Mesendoderm (in vitro differentiated cells): ENCODE measurements at places on chromosomes 12 and 14.

GRCh38 chr14:77037938-77038568 lies 9.5 kb upstream of the IRF2BPL start:
- no peak for DNase-seq

DNA sequence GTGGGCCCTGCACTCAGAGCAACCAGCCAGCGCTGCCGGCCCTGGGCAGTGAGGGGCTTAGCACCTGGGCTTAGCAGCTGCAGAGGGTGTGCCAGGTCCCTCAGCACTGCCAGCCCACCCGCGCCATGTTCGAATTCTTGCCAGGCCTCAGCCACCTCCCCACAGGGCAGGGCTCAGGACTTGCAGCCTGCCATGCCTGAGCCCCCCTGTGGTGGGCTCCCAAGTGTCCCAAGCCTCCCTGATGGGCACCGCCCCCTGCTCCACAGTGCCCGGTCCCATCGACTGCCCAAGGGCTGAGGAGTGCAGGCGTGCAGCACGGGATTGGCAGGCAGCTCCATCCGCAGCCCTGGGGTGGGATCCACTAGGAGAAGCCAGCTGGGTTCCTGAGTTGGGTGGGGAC lies 98.0 kb upstream of the NID2 start:
- no peak for DNase-seq

DNA sequence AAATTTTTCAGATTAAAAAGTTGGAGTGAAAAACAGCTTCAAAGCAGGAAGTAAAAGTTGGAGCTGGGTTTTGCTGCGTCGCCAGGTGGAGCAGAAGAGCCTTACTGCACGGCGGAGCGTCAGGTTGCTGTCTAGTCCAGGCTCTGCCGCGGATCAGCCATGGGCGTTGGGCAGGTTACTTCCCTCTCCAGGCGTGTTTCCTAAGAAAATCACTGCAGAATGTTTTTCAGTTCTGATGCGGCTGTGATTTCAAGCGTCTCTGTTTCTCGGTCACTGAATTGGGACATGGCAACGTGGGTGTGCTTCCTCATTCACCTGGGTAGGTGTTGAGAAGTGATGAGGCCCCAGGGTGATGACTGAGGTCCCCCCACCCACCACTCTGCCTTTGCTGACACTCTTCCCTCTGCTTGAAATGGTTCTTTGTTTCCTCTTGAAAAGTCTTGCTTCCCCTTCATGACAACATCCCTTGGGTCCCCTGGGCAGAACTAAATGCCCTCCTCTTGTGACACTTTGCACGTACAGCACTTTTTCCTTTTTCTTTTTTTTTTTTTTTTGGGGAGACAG lies 7.6 kb downstream of the EVL start:
- DNase-seq = no peak

- DNase-seq = no peak
These were observed 4.5 kb downstream of the DDHD1 start for GRCh38 chr14:53148671-53149070.

DNA sequence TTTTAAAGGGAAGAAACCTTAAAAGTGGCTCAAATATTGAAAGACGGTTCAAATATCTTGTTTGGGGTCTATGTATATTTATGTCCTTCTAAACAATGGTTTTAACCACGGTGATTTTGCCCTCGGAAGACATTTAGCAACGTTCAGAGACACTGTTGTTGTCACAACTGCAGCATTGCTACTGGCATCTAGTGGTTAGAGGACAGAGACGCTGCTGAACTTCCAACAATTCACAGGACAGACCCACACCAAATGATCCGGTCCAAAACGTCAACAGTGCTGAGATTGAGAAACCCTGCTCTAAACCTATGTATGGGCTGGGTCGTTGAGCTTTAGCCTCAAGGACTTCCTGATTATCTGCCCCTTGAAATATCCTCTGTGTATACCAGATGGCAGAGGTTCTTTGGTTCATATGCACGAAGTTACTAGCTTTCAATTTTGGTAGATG lies 1.7 kb downstream of the ANGEL1 start:
- peak; percentile 68 for DNase-seq

DNA sequence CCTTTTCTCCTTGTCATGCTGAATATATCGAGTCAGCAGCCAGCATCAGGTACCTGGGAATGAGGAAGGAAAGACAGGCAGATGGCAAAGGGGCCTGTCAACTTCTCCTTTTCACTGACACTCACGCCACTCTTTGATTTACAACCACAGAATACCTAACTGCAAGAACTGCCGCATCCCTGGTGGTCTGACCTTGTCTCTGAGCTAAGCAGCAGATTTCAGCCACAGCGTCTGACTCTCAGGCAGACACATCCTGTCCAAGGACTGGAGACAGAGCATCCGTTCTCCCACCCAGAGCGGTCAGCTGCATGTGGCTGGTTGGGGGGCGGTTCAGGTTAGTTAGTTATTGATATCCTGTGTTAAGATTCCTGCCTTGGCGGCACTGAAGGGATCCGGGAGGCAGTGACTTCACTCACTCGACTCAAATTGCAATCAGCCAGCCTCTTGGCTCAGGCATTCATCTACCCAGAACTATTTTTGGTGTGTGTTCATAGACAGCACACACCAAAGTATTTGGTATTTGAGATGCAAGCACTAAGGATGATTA lies 11.2 kb upstream of the MAP1LC3B2 start:
- DNase-seq = no peak
